ENCODE measurements at places on chromosomes 5 and 9. TPM values are rescaled to one million over a fixed set of nuclear protein-coding genes. Genes with fewer than 3 reads are reported as not detected.

Gene BASP1
- 181 TPM for total RNA-seq

Gene OTP
- total RNA-seq, result not detected

Gene ARHGEF39
- 0.85 TPM for total RNA-seq

Gene UNC13B
- 29.8 TPM for total RNA-seq

Gene AIF1L
- total RNA-seq, result 33.1 TPM

Gene OR1L8
- total RNA-seq, result not detected

Gene ATG12
- 57.9 TPM for total RNA-seq

Gene FGFR4
- 1.9 TPM for total RNA-seq

Gene FAM221B
- total RNA-seq, result not detected
